ENCODE measurements at places on chromosomes 1 and 21. TPM values are rescaled to one million over a fixed set of nuclear protein-coding genes. Genes with fewer than 3 reads are reported as not detected.

- H3K27me3 ChIP-seq: peaks cover 15% of the 10 kb centered on the region
- no peak for DNase-seq
Measured at GRCh38 chr1:42081475-42081874, 71.7 kb upstream of the GUCA2B start.

GRCh38 chr21:36096398-36097290 lies 26.8 kb downstream of the CBR1 start:
- H3K27ac ChIP-seq: no peak overlapping the region
- H3K4me3 ChIP-seq: no peak overlapping the region
- no peaks in the 10 kb centered on the region for H3K4me1 ChIP-seq
- H3K27me3 ChIP-seq: peaks cover 3% of the 10 kb centered on the region
- peaks cover 15% of the 10 kb centered on the region for H3K36me3 ChIP-seq

- DNase-seq: no peak
- peaks cover 6% of the 10 kb centered on the region for H3K4me1 ChIP-seq
- H3K27me3 ChIP-seq: no peaks in the 10 kb centered on the region
- H3K27ac ChIP-seq: no peak overlapping the region
Measured at GRCh38 chr1:243487649-243488227, 231.9 kb downstream of the SDCCAG8 start.

DNA sequence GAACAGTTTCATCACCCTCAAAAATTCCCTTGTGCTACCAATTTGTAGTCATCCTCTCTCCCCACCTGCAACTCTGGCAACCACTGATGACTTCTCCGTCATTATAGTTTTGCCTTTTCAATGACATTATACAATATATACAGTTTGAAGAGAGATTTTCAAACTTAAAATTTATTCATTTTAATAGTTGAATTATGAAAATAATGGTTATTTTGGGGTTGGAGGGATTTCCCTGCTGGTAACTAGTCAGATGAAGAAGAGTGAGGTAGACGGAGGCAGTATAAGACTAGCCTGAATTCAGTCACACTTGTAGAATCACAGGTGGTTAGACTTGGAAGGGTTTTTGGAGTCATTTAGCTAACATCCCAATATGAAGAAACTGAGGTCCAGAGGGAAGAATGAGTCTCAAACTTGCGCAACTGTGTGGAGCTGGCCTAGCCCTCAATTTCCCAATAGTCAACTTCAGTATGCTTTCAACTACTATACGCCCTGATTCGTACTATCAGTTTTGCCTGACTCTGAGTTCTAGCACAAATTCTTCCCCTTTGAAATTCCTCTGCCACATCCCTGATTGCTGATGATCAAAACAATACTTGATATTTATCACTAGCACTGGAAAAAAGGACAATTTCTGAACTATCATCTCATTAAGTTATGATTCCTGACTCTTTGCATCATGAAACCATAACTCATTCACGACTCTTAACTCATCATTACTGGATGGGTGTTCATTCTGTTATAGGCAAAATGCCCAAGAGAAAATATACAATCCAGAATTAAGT lies 54.2 kb downstream of the VANGL2 start:
- H3K27ac ChIP-seq: no peak overlapping the region
- DNase-seq: no peak
- H3K4me3 ChIP-seq: no peak overlapping the region
- H3K4me1 ChIP-seq: peaks cover 53% of the 10 kb centered on the region
- no peaks in the 10 kb centered on the region for H3K36me3 ChIP-seq

VCAM1 gene
- polyA plus RNA-seq: not detected

HSD3B2 gene
- polyA plus RNA-seq: not detected

SPSB1 gene
- polyA plus RNA-seq: 1.2 TPM

TAF5L gene
- polyA plus RNA-seq: 4.2 TPM

DNASE2B gene
- polyA plus RNA-seq: not detected

SYT6 gene
- polyA plus RNA-seq: not detected

Data from naive thymus-derived CD8-positive, alpha-beta T cell (primary cell).